ENCODE measurements at places on chromosomes 1 and 21.

DNA sequence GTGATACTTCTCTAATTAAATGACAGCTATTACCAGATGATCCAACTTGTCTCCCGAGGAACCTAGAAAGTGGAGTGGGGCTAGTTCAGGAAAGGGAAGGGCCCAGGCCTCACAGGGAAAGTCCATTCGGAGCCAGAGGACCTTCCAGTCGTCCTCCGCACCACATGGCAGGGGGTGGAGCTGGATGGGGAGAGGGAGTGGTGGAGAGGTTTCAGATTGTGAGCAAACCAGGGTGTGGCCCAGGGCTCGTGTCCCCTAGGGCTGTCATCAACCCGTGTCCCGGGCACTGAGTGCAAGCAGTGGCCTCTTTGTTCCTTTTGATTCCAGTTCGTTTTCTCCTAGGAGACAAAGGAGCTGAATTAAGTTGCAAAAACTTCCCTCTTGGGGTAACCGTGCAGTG lies 114.9 kb downstream of the HUNK start:
- no peak for DNase-seq

DNA sequence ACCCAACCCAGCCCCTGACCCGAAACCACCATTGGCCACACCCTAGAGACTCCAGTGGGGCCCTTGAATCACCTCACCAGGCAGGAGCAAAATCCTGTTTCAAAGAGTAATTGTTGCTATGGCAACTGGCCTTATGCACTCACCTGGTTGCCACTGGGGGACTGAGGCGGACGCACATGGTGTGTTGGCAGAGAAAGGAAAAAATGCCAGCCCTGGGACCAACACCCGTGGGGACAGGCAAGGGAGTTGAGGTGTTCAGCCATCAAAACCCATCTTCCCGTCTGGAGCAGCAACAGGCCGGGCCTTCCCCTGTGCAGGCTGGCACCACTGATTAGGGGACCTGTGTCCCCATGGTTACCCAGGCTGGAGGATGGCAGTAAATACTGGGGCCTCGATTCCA lies 395.8 kb upstream of the VAMP3 start:
- no peak for DNase-seq

DNA sequence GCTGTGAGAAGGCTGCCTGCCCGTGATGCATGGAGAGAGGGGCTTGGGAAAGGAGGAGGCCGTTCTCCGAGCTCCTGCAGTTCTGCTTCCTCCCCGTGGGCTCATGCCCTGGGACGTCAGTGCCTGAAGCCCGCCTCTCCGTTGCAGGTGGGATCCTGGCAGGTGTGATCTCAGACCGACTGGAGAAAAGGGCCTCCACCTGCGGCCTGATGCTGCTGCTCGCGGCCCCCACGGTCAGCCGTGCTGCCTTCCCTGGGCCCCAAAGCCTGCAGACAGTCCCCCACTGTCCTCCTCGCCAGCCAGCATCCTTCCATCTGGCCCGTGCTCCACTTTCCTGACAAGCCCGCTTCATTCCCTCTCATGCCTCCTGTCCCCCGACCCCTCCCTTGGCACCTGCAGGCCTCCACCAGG lies 50.9 kb downstream of the SLC37A1 start:
- DNase-seq: no peak

DNA sequence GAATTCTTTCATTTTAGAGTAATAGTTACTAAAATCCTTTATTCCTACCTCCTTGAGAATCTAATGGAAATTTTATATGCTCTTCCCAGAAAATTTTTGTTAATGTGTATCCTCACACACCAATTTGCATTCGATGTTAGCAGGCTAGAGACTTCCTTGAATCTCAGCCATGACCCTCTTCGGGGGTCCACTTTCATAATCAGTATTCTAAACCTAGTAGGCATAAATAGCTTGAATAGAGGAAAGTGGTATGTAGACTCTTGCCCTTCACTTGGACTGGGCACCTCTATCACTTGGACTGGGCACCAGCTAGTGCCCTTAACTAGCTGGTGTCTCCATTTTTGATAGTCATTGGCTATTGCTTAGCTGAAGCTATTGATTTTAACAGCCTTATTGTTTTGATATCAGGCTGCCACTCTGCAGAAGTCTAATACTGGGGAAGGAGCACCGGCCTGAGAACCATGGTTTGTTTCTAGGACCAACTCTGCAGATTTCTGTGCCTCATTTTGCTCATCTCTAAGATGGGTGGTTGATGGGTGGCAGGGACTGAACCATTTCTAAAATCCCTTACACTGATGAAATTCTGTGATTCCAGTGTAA lies 42.8 kb downstream of the MRPL39 start:
- no peak for DNase-seq

DNA sequence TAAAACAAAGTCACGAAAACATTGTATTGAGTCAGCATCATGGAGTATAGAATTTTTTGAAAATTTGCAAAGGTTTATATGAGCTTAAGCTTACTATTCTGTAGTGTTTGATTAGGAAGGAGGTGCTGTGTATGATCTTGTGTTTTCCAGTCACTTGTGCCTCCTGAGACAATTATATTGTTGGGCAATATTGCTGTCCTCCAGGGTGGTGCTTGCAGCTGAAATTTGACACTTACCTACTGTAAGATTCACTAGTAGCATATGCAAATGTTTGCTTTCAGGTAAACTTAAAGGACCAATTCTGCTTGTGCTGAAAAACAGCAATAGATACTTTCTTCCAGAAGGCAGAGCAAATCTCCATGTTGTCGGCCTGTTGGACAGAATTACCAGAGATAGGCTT lies 268.0 kb downstream of the TGFB2 start:
- DNase-seq: no peak

DNA sequence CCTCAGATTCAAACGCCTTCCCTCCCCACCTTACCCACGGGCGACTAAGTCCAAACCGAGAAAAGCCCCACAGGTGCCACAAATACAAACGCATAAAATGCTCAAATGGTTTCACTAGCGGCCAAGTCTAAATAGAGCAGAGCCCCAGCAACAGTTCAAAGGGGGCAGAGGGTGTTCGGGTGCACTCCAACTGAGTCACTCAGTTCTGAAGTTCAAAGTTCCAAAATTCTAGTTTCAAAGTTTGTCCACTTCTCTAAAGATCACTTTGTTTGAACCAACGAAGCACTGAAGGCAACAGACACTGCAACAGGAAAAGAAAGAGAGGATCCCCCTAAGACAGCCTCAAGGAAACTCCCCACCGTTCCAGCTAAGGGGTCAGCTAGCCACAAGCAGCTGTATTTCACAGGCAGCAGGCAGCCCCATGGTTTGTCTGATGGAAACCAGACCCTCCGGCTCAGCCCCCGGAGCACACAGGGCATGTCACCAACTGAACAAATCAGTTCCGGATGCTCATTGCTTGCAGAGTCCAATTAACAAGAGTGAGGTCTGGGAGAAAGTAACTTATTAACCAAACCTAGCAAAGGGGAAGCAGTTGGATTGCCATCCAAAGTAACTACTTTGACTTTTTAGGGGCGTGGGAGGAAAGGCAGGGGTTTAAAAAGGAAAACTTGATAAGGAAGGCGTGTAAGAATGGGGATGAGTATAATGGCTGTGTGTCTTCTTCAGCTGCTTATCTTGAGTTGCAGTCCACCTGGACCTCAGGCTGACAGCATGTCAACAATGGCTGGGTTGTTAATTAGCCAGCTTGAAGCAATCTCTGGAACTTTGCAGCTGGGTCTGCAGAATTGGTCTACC lies 1423.9 kb upstream of the PRMT6 start:
- no peak for DNase-seq

GRCh38 chr1:199979071-199979470 lies 48.4 kb upstream of the NR5A2 start:
- DNase-seq: no peak

DNA sequence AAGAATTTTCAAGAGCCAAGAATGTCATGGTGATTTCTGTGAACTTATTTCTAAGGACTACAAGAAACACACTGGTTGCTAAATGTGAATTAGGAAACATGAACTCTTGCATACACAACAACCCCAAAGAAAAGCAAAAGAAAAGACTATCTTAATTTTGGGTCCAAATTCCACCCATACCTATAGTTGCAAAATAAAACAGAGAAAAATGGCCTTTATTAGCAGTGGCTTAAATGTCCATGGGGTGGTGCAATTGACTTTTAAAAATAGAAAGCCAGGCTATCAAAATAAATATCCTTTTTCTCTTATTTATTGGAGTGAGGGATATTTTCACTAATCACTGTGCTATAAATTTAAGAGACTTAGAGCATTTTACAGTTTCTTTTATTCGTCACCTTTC lies 80.9 kb upstream of the DPYD start:
- no peak for DNase-seq

- DNase-seq: no peak
Observed at GRCh38 chr1:228194436-228194835, 13.4 kb upstream of the OBSCN start.

GRCh38 chr1:58573705-58574591 lies 3.1 kb downstream of the TACSTD2 start:
- no peak for DNase-seq

GRCh38 chr1:225883616-225884265 lies 1.6 kb upstream of the TMEM63A start:
- DNase-seq: no peak

- no peak for DNase-seq
Observed at GRCh38 chr1:184624626-184625025, 130.0 kb downstream of the EDEM3 start.

DNA sequence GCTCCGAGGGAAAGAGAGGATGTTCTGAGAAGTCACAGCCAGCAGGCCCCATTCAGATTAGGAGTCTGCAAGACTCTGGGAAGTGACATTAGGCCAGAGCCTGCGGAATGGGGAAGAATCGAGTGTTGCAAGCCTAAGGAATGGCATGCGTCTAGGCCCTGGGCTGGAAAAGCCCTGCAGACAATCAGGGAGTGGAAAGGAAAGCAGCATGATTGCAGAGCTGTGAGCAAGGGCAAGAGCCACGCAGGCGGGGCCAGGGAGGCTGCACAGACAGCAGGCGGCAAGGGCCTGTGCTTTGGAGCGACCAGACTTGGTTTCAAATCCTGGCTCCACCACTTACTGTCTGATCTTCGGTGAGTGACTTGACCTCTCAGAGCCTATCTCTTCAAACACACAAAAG lies 118.2 kb downstream of the RRAGC start:
- no peak for DNase-seq

GRCh38 chr1:84753516-84754385 lies 63.5 kb upstream of the SSX2IP start:
- DNase-seq: peak; percentile 86

DNA sequence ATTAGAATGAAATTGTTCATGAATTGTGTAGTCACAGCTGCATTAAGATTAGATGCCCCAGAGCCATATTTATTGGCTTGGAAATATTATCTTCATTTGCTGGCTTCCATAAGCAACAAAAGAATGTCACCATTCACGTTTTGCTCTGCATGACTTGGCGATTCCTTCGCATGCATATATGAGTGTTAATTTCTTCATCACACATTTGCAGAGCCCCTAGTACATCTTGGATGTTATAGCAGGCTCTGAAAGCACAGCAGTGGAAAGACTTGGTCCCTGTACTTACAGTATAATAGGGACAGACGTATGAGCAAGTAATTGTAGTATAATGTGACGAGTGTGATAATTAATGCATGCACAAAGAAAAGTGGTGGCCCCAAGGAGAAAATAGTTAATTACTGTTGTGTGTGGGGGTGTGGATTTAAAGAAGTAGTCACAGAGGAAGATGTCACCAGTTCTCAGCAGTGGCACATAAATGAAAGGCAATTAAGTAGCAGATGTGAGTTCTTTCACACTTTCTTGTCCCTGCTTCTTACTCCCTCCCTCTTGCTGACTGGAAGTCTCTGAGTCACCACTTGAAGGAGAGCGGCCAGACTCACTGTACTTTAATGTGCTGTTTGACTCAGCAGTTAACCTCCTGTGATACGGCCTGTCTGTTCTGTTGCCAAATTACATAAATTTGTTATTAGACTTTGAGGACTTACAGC lies 21.0 kb downstream of the S100A10 start:
- DNase-seq: no peak

DNA sequence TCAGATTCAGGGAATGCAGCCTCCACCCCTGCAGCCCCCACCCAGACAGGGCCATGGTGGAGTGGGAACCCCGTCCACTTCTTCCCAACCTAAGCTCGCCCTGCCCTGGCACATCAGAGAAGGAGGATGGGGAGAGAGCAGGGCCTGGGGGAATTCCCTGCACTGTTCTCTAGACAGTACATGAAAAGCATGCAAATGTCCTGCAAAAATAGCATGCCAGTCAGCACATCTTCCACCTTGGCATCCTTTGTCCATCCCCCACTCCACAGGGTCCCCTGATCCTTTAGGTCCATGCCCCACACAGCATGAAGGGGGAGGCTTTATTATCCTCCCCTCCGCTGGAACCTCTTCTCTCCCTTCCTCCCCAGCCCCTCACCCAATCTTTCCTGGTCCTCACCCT lies 35.0 kb upstream of the RD3 start:
- DNase-seq: no peak

GRCh38 chr1:3858231-3858981 lies 1.1 kb downstream of the DFFB start:
- peak; percentile 84 for DNase-seq

DNA sequence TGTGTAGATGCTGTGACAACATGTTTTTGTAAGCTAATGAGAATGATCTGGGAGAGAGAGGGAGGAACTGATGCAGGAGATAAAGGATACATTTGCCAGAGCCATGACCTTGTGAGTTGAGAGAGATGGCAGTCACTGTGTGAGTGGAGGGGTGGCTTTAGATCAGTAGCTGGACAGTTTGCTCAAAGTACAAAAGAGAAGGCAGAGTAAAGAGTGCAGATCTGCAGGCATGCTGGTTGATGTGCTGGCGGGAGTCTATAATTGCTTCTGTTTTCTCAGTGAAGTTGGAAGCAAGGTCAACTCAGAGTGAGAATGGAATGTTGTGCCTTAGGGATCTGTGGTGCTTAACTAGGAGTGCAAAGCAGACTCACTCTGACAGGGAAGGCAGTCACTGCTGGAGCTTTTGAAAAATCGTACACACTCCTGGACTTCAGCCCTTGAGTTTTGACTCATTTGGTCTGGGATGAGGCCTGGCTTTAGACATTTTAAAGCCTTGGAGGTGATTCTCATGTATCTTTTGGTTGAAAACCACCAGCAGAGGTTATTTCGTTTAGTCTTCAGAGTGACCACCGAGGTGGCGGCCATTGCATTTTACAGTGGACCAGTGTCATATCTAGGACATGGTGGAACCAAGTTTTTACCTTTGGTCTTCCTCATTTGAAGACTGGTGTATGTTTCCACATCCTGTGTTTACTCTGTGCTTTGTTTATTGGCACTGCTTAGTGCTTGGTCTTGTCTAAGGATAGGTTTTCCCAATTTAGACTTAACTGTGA lies 49.6 kb downstream of the MTR start:
- DNase-seq: no peak

DNA sequence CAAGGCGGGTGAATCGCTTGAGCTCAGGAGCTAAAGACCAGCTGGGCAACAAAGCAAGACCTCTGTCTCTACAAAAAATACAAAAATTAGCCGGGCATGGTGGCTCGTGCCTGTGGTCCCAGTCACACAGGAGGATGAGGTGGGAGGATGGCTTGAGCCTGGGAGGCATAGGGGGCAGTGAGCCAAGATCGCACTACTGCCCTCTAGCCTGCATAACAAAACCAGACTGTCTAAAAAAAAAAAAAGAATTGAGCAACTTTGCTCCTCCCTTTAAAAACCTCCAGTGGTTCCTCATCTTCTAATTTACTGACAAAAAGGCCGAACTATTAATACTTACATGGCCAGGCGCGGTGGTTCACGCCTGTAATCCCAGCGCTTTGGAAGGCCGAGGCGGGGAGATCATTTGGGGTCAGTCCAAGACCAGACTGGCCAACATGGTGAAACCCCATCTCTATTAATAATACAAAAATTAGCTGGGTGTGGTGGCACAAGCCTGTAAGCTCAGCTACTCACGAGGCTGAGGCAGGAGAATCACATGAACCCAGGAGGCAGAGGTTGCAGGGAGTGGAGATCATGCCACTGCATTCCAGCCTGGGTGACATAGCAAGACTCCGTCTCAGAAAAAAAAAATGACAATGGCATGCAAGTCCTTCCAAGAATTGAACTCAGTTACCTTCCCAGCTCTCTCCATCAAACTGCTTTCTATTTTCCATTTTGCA lies 4.4 kb downstream of the ACBD3 start:
- DNase-seq: no peak

Measured in head of caudate nucleus (tissue), 42 donors.